Heart right ventricle (tissue), 16 donors: ENCODE measurements at places on chromosomes 12 and 14. TPM values are rescaled to one million over a fixed set of nuclear protein-coding genes. Genes with fewer than 3 reads are reported as not detected.

RNF212B gene
- not detected for total RNA-seq

PRB2 gene
- not detected for total RNA-seq

RNASE7 gene
- total RNA-seq = not detected

OAS2 gene
- total RNA-seq = 7.6 TPM

EMP1 gene
- 150 TPM for total RNA-seq

FOXJ2 gene
- total RNA-seq = 25.6 TPM

CLEC1B gene
- total RNA-seq = not detected

CCDC197 gene
- total RNA-seq = 0.68 TPM

GRCh38 chr12:115956659-115957058, 320.8 kb downstream of the MED13L start:
- DNase-seq = no peak
- no peaks in the 10 kb centered on the region for H3K27me3 ChIP-seq
- H3K4me3 ChIP-seq = no peak overlapping the region
- no peak overlapping the region for H3K27ac ChIP-seq

DNA sequence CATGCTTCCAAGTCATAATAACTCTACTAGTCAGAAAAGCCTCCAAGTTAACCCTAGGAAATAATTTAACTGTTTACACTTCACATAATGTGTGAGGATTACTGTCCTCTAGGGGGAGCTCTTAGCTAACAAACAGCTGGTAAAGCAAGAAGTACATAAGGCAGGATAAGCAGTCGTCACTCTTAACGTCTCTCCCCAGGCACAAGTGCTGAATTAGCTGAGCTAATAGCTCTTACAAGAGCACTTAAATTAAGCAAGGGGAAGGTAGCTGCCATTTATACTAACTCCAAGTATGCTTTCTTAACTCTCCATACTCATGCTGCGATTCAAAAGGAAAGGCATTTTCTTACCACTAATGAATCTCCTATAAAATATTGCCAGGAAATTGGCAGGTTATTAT, 79.3 kb upstream of the TSPAN11 start:
- H3K36me3 ChIP-seq = no peaks in the 10 kb centered on the region
- DNase-seq = no peak
- no peaks in the 10 kb centered on the region for H3K4me1 ChIP-seq
- H3K27ac ChIP-seq = no peak overlapping the region

GRCh38 chr14:67372833-67373232, 12.7 kb downstream of the EIF2S1 start:
- peaks cover 97% of the 10 kb centered on the region for H3K36me3 ChIP-seq
- no peak overlapping the region for H3K4me3 ChIP-seq
- no peak overlapping the region for H3K27ac ChIP-seq
- H3K4me1 ChIP-seq = no peaks in the 10 kb centered on the region

DNA sequence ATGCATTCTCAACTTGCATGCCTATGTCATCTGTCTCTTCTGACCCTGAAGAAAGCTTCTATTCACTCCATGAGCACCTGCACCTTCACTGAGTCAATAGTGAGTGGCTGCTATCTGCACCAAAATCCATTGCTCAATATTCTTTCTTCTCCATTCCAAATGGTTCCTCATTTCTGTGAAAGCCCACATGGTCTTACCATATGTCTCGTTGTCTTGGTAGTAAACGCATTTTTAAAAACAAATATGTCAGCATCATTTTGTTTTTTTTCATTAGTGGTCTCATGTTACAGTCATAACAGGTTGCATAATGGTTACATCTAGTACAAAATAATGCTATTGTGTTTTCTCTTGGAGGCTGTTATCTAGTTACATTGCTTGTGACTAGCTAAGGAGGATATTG, 106.9 kb upstream of the CPM start:
- no peak for DNase-seq
- H3K27ac ChIP-seq = no peak overlapping the region
- H3K4me3 ChIP-seq = no peak overlapping the region
- H3K36me3 ChIP-seq = no peaks in the 10 kb centered on the region
- H3K4me1 ChIP-seq = no peaks in the 10 kb centered on the region

DNA sequence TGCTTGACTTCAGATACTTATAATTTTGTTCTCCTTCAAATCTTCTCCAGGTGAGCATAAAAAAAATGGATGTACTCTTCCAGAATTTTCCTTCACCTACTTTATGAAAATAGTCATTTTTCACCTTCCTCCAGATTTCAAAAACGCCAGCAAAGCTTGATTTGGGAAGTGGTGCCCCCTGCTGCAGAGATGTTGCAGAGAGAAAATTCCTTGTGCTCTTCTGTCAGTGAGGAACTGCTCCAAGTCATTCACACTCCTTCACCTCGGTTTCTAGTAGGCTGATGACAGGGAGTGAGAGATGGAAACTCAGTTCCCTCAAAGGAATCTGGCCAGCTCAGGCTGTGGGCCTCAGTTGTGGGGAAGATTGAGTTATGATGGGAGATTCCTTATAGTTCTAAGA, 24.2 kb upstream of the RNASE3 start:
- H3K27ac ChIP-seq = no peak overlapping the region
- H3K4me3 ChIP-seq = no peak overlapping the region
- peaks cover 10% of the 10 kb centered on the region for H3K27me3 ChIP-seq
- H3K4me1 ChIP-seq = no peaks in the 10 kb centered on the region

- H3K27ac ChIP-seq = no peak overlapping the region
- H3K4me3 ChIP-seq = no peak overlapping the region
- no peaks in the 10 kb centered on the region for H3K36me3 ChIP-seq
- H3K27me3 ChIP-seq = no peaks in the 10 kb centered on the region
- no peaks in the 10 kb centered on the region for H3K4me1 ChIP-seq
These were observed 71.5 kb upstream of the DAAM1 start for GRCh38 chr14:59116984-59117415.

- no peaks in the 10 kb centered on the region for H3K36me3 ChIP-seq
- H3K27ac ChIP-seq = no peak overlapping the region
- H3K4me3 ChIP-seq = no peak overlapping the region
- no peaks in the 10 kb centered on the region for H3K27me3 ChIP-seq
These were observed 73.9 kb downstream of the HSD17B6 start for GRCh38 chr12:56836800-56837663.

GRCh38 chr12:46556819-46557524, 184.4 kb upstream of the SLC38A2 start:
- H3K4me1 ChIP-seq = no peaks in the 10 kb centered on the region
- H3K27ac ChIP-seq = peak overlapping the region; percentile 77
- no peaks in the 10 kb centered on the region for H3K36me3 ChIP-seq
- DNase-seq = no peak
- H3K4me3 ChIP-seq = no peak overlapping the region

GRCh38 chr14:50319721-50320120, 7.6 kb downstream of the DMAC2L start:
- H3K4me1 ChIP-seq = peaks cover 15% of the 10 kb centered on the region
- no peak overlapping the region for H3K27ac ChIP-seq
- H3K36me3 ChIP-seq = no peaks in the 10 kb centered on the region
- no peak for DNase-seq
- no peaks in the 10 kb centered on the region for H3K27me3 ChIP-seq
- no peak overlapping the region for H3K4me3 ChIP-seq

DNA sequence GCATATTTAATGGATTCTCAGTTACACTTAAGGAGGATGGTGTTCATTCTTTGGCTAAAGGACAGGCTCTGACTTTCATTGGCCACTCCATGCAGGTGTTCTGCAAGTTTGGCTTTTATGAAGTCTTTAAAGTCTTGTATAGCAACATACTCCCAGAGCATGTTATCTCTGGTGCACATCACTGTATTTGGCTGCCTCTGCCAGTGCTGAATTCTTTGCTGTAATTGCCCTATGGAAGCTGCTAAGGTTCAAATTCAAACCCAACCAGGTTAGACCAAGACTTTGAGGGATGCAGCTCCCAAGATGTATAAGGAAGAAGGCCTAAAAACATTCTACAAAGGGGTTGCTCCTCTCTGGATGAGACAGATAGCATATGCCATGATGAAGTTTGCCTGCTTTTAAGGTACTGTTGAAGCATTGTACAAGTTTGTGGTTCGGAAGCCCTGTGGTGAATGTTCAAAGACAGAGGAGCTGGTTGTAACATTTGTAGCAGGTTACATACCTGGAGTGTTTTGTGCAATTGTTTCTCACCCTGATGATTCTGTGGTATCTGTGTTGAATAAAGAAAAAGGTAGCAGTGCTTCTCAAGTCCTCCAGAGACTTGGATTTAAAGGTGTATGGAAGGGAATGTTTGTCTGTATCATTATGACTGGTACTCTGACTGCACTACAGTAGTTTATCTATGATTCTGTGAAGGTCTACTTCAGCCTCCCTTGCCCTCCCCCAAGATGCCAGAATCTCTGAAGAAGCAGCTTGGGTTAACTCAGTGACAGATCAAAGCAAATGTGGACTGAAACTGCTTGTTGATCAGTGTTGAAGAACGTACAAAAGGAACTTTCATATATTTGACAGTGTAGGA, 19.4 kb downstream of the TMEM116 start:
- DNase-seq = no peak
- H3K27ac ChIP-seq = no peak overlapping the region
- H3K4me3 ChIP-seq = no peak overlapping the region
- H3K4me1 ChIP-seq = peaks cover 9% of the 10 kb centered on the region
- no peaks in the 10 kb centered on the region for H3K27me3 ChIP-seq
- H3K36me3 ChIP-seq = peaks cover 27% of the 10 kb centered on the region

DNA sequence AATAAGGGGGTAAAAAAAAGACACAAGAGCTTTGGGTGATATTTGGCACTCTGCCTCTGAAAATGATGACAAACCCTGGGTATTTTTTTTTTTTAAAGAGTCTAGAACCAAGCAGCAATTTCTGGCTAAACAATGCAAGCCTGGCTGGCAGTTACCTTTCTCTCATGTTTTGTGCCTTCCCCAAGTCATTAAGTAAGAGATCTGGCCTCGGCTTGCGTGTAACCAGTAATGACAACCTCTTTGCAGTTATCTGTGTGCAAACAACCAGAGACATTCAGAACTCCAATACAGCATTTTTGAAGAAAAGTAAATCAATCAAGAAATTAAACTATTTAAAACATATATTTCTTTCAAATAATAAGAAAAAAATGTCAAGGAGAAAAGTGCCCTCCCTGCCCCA, 167.5 kb downstream of the KCNC2 start:
- no peak for DNase-seq
- no peaks in the 10 kb centered on the region for H3K27me3 ChIP-seq
- no peaks in the 10 kb centered on the region for H3K4me1 ChIP-seq

- no peaks in the 10 kb centered on the region for H3K4me1 ChIP-seq
- no peaks in the 10 kb centered on the region for H3K27me3 ChIP-seq
- H3K27ac ChIP-seq = no peak overlapping the region
- H3K36me3 ChIP-seq = no peaks in the 10 kb centered on the region
- H3K4me3 ChIP-seq = no peak overlapping the region
- no peak for DNase-seq
These were observed 33.3 kb upstream of the GCH1 start for GRCh38 chr14:54935958-54936357.

- H3K27me3 ChIP-seq = peaks cover 12% of the 10 kb centered on the region
- no peaks in the 10 kb centered on the region for H3K36me3 ChIP-seq
- H3K4me1 ChIP-seq = peaks cover 20% of the 10 kb centered on the region
These were observed 4.1 kb downstream of the CACNA2D4 start for GRCh38 chr12:1914114-1914911.

- H3K36me3 ChIP-seq = no peaks in the 10 kb centered on the region
- H3K27me3 ChIP-seq = no peaks in the 10 kb centered on the region
- no peak for DNase-seq
- peaks cover 41% of the 10 kb centered on the region for H3K4me1 ChIP-seq
These were observed 3.7 kb upstream of the CACNA2D4 start for GRCh38 chr12:1922075-1922709.

DNA sequence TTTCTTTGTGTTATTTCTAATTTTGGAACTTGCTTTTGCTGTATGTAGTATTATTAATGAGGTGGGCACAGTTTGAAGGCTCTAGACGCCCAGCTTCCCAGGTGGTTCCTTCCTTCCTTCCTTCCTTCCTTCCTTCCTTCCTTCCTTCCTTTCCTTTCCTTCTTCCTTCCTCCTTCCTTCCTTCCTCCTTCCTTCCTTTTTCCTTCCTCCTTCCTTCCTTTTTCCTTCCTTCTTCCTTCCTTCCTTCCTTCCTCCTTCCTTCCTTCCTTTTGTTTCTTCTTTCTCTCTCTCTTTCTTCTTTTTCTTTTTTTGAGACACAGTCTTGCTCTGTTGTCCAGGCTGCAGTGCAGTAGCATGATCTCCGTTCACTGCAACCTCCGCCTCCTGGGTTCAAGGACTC, 906.7 kb downstream of the AACS start:
- H3K4me3 ChIP-seq = no peak overlapping the region
- no peaks in the 10 kb centered on the region for H3K36me3 ChIP-seq
- H3K27ac ChIP-seq = no peak overlapping the region
- no peak for DNase-seq
- H3K4me1 ChIP-seq = no peaks in the 10 kb centered on the region

GRCh38 chr12:7512553-7512952, 9.0 kb upstream of the CD163 start:
- H3K4me1 ChIP-seq = no peaks in the 10 kb centered on the region
- DNase-seq = no peak
- no peak overlapping the region for H3K4me3 ChIP-seq
- no peaks in the 10 kb centered on the region for H3K27me3 ChIP-seq
- H3K36me3 ChIP-seq = no peaks in the 10 kb centered on the region

DNA sequence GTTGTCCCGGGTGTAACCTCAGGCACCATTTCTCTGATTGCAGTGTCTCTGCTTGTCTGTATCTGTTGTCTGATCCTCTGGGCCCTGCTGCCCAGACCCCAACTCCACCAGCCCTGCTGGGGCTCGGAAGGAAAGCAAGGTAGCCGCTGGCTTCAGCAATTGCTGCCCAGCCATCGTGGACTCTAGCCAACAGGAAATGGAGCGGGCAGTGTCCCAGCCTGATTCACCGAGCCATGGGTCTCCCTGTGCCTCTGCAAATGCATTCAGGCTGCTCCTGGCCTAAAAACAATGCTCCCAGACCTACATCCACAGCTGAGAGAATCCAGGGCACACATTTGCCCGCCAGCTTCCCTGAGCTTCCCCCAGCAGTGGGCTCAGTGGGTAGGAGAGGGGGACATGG, 9.2 kb downstream of the TUNAR start:
- H3K27ac ChIP-seq = no peak overlapping the region
- no peaks in the 10 kb centered on the region for H3K4me1 ChIP-seq
- H3K4me3 ChIP-seq = no peak overlapping the region
- no peaks in the 10 kb centered on the region for H3K36me3 ChIP-seq
- H3K27me3 ChIP-seq = peaks cover 53% of the 10 kb centered on the region
- DNase-seq = no peak

- no peak for DNase-seq
- H3K4me1 ChIP-seq = peaks cover 5% of the 10 kb centered on the region
- no peak overlapping the region for H3K4me3 ChIP-seq
- peak overlapping the region; percentile 36 for H3K27ac ChIP-seq
- no peaks in the 10 kb centered on the region for H3K36me3 ChIP-seq
- H3K27me3 ChIP-seq = no peaks in the 10 kb centered on the region
These were observed 54.5 kb upstream of the HECTD1 start for GRCh38 chr14:31261859-31262731.

- H3K4me1 ChIP-seq = no peaks in the 10 kb centered on the region
- no peak for DNase-seq
- no peaks in the 10 kb centered on the region for H3K36me3 ChIP-seq
- no peak overlapping the region for H3K4me3 ChIP-seq
- no peak overlapping the region for H3K27ac ChIP-seq
These were observed 2.2 kb downstream of the TBPL2 start for GRCh38 chr14:55438066-55438683.
